Activated naive CD8-positive, alpha-beta T cell treated with anti-CD3 and anti-CD28 coated beads, Interleukin-2, amount 10 ng/mL, durations not matched to agents 7 days and 5 days (primary cell): ENCODE measurements at places on chromosomes 2 and 18. TPM values are rescaled to one million over a fixed set of nuclear protein-coding genes. Genes with fewer than 3 reads are reported as not detected.

TDRD15 gene
- 0.06 TPM for total RNA-seq

RNU2-63P gene
- total RNA-seq, result 24.3 TPM

ACTG2 gene
- total RNA-seq, result 0.43 TPM

HADHA gene
- 104 TPM for total RNA-seq

CPS1 gene
- 0.68 TPM for total RNA-seq

GALNT13 gene
- total RNA-seq, result 0.64 TPM

TMEM247 gene
- total RNA-seq, result not detected

TUBA4A gene
- total RNA-seq, result 237 TPM

TGFA gene
- 0.86 TPM for total RNA-seq

AP1S3 gene
- total RNA-seq, result 6.3 TPM

GALR1 gene
- total RNA-seq, result not detected

GPR75 gene
- 3.3 TPM for total RNA-seq

SS18 gene
- 64.3 TPM for total RNA-seq

ARMC9 gene
- 2.5 TPM for total RNA-seq

GCA gene
- 14.7 TPM for total RNA-seq

TTN gene
- 13.5 TPM for total RNA-seq

SCN9A gene
- not detected for total RNA-seq

MAL gene
- total RNA-seq, result 174 TPM

CCNT2 gene
- total RNA-seq, result 50.3 TPM

KIF5C gene
- total RNA-seq, result 13.3 TPM

OR6B2 gene
- not detected for total RNA-seq

RAB31 gene
- 3.6 TPM for total RNA-seq

DHRS9 gene
- 0.36 TPM for total RNA-seq

PARD6G gene
- 1.0 TPM for total RNA-seq

ANKRD30B gene
- total RNA-seq, result not detected

PSMA8 gene
- total RNA-seq, result 1.3 TPM

RAPH1 gene
- 0.58 TPM for total RNA-seq

CFAP210 gene
- total RNA-seq, result not detected

TSPYL6 gene
- not detected for total RNA-seq

EDAR gene
- 0.23 TPM for total RNA-seq

HTR2B gene
- total RNA-seq, result not detected

TMEFF2 gene
- not detected for total RNA-seq

DYNAP gene
- total RNA-seq, result not detected

SLC8A1 gene
- total RNA-seq, result 0.68 TPM

BUB1 gene
- 89.3 TPM for total RNA-seq

GKN2 gene
- total RNA-seq, result not detected

KLHL14 gene
- total RNA-seq, result not detected

CTAGE1 gene
- not detected for total RNA-seq

TUBA3E gene
- total RNA-seq, result not detected

SIX3 gene
- not detected for total RNA-seq

GPR55 gene
- total RNA-seq, result 21.5 TPM

UPP2 gene
- total RNA-seq, result not detected
